ENCODE measurements at places on chromosomes 13 and 19.

DNA sequence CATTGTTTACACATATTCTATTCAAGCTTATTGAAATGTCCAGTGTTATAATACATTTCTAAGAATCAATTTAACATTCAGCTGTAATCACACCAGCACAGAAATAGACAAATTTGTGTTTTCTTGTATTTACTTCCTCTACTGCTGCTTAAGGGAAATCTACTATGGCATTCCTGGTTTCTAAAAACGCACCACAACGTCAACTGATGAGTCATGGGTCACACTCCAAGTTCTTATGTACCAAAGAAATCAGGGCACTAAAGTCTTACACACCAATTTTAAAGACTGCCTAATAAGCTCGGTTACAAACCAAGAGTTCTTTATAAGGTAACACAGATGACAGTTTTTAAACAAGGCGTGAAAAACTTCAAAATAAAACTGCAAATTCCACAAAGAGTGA, 13.2 kb downstream of the LNX2 start:
- no peak for DNase-seq

- no peak for DNase-seq
These were observed 95.5 kb upstream of the RNF113B start for GRCh38 chr13:98272549-98272948.

- no peak for DNase-seq
These were observed 230.0 kb downstream of the MYO16 start for GRCh38 chr13:108859197-108860012.

- peak; percentile 91 for DNase-seq
These were observed 3.7 kb upstream of the FCER2 start for GRCh38 chr19:7705387-7706187.

DNA sequence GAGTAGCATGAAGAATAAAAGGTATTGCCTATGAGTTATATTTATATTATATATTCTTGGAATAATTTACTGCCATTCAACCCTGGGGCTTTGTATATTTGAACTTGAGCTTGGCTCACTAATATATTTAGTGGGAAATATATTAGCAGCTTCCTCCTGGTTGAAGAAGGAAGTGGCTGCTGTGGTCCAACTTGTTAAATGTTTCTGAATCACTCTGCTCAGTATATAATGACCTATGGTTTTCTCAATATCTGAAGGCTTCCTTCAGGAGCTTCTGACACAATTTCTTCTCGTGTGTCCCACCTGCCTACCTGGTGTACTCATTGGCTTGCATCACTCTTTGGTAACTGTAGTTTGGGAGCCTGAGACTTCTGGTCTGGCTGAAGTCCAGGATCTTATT, 646.4 kb downstream of the TBC1D4 start:
- no peak for DNase-seq

DNA sequence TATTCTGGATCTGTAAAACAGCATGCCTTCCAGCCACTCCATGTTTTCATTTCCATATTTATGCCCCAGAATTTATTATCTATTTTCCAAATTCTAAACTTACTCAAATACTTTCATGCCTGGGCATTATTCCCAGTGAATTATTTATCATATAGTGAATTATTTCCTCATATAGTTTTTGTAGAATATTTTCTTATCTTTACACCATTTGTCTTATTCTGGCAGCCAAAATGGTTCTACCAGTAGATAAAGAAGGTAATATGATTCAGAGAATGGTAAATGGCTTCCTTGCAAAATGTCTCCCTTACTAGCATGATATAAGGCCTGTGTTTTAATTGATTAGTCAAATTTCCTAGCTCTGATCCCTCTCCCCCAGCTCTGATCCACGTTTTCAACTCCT, 305.8 kb downstream of the SPRY2 start:
- no peak for DNase-seq

DNA sequence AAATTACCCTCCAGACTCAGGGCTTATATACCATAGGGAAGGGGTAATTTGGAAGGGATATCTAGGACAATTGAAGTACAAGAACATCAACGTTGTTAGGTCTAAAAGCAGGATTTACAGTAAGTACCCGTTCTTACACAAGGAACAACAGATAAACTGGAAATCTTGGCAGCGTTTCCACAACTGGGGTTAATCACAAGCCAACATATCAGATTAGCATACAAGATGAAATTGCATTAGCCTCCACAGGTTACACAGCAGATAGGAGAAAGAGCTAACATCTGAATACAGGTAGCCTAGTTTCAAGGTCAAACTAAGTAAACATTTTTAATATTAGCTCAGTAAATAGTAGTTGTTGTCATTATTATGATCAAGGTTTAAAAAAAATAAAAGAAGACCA, 1214.0 kb upstream of the PCDH20 start:
- no peak for DNase-seq

DNA sequence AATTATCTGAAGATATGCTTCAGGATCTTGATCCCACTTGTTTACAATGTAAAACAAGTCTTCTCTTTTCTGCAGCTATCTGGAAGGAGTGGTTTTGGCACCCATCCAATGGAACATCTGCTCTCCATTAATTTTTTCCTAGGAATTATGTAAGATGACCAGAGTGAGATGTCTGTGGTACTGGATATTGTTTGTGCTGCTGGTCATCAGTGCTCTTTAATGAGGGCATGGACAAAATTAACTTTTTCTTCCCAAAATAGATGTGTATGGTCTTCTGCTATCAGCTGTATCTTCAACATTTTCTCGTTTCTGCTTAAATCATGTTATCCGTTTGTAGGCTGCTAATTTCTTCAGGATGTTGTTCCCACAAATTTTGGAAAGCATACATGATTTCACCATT, 415.4 kb upstream of the KLHL1 start:
- DNase-seq, result no peak

DNA sequence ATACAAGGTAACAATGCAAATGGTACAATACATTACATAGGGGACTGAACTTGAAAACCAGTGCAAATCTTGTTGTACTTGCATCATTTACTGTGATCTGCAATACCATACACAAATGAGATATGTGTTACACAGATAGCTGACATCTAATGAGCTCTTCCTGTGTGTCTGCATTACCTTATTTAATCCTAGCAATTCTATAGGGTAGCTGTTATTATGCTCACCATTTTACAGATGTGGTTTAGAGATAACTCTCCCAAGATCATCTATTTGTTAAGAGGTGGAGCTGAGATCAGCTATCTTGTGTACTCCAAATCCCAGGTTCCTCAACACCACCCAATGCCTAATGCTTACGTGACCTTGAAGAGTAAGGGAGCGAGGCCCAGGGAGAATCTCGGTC, 21.4 kb upstream of the SERP2 start:
- no peak for DNase-seq

- DNase-seq, result no peak
These were observed 2.8 kb upstream of the KCNJ14 start for GRCh38 chr19:48452289-48453190.

DNA sequence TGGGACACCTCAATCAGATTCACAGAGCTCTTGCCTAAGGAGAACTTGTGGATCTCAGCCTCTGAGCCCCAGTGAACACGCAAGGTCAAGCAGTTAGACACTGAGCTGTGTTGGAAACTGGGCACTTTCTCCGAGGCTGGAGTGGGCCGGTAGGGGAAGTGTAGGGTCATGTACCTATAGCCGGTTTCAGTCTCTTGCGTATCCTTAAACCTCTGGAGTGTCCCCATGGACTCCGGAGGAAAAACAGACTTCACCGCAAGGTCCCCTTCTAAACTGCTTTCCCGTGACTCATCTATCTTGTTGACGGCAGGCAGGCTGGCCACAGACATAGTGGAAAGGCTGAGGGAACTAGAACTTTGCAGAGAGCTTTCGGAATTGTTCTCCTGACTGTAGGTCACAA, 11.3 kb downstream of the IQCN start:
- DNase-seq, result no peak

DNA sequence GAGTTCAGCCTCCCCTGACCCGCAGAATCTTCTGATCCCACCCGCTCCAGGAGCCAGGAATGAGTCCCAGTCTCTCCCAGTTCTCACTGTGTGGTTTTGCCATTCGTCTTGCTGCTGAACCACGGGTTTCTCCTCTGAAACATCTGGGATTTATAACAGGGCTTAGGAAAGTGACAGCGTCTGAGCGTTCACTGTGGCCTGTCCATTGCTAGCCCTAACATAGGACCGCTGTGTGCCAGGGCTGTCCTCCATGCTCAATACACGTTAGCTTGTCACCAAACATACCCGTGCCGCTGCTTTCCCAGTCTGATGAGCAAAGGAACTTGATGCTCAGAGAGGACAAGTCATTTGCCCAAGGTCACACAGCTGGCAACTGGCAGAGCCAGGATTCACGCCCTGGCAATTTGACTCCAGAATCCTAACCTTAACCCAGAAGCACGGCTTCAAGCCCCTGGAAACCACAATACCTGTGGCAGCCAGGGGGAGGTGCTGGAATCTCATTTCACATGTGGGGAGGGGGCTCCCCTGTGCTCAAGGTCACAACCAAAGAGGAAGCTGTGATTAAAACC, 1.1 kb upstream of the APOE start:
- no peak for DNase-seq

GRCh38 chr19:56309511-56310185, 5.0 kb downstream of the ZSCAN5A start:
- DNase-seq, result peak; percentile 62

- no peak for DNase-seq
These were observed 14.0 kb downstream of the EXOSC8 start for GRCh38 chr13:37014609-37015008.

DNA sequence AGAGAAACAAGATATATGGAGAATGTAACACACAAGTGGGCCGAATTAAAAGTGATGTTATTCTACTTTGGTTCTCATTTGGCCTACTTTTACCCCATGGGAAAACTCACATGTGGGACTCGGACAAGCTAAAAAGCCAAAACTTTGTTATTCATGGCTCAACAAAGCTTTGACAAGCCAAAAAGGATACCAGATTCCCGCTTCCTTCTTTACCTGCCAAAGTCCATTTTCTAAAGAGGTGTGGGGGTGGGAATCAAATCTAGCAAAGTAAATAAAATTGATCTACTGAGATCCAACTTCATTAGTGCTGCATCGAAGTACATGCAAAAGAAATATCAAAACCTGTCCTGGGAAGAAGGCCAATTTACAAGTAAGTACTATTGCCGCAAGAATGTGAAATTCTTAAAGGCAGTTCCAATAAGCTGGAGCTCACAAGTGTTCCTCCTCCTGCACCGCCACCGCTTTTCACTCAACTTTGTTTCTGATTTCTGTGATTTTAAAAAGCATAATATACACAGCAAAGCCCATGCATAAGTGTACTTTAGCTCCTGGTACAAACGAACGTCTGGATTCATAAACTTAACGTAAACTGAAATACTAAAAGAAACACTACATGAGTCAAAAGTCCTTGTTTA, 1.1 kb downstream of the LNX2 start:
- DNase-seq, result no peak

GRCh38 chr13:90882551-90882950, 464.9 kb upstream of the MIR17HG start:
- DNase-seq, result no peak

DNA sequence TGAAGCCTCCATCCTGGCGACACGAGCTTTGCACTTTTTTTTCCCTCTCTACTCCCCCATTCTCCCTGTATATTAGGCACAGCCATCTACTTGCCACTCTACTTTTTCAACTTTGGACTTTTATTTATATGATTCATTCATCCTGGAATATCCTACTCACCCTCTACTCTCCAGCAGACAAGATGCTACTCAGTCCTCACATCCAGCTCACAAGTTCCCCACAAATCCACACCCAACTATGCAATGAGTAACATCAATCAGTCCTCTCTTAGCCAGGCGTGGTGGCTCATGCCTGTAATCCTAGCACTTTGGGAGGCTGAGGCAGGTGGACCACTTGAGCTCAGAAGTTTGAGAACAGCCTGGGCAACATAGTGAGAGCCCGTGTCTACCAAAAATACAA, 23.9 kb upstream of the URAD start:
- no peak for DNase-seq

DNA sequence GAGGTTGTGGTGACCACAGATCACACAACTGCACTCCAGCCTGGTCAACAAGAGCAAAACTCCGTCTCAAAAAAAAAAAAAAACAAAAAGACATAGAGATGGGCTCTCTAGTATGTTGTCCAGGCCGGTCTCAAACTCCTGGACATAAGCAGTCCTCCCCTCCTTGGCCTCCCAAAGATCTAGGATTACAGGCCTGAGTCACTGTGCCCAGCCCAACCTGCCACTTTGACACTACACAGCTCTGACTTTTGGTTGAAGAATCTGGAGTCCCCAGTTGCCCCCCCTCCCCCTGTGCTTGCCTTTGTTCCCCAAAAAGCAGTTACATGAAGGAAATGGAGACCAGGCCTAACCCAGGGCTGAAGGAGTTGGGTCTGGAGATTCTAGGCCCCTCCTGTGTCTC, 12.9 kb downstream of the CARM1 start:
- DNase-seq, result no peak

All from CD4-positive, alpha-beta T cell treated with Interleukin-4 for 1 hour (primary cell).